NB4 (cell line): ENCODE measurements at places on chromosomes 1 and 21.

- peak; percentile 74 for DNase-seq
Observed at GRCh38 chr1:27102707-27103468, 52.0 kb downstream of the SLC9A1 start.

GRCh38 chr1:20491178-20491577 is 5.2 kb upstream of the CAMK2N1 start:
- no peak for DNase-seq

DNA sequence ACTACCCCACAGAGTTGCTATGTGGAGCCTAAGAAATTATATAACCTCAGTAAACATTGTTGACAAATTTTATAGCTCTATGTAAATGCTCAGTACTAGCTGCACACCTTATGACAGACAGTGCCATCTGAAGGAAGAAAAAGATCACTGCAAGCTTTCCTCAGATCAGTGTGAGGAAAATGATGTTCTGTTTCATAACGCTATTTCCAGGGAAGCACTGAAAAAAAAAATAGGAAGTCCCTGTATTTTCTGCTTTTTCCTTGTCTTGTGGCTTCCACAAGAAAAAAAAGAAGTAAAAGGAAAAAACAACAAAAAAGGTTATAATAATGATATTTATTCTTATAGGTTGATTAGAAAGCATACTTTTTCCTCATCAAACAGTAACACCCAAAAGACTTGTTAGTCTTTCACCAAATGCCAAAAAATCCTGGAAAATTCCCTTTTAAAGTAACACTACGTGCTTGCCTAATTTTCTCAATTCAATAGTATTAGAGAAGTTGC is 23.2 kb downstream of the LYST start:
- peak; percentile 50 for DNase-seq

- no peak for DNase-seq
Observed at GRCh38 chr21:45607021-45607908, 36.3 kb upstream of the PCBP3 start.

DNA sequence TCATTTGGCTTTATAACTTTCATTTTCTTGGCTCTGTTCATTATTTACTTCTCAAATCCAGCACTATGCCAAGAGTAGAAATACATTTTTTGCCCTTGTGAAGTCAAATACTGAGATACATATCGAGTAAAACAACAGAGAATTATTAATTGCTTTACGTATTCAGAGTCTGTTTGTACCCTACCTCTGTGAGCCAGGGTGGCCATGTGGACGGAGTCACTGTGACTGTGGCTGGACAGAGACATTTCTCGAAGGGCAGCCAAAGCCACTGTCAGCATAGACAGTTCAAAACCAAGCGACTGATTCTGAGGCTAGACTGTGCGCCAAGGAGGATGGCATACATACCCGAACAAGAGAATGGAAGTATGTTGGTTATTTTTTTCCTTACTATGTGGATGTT is 391.0 kb upstream of the PROX1 start:
- DNase-seq: no peak

GRCh38 chr1:8415526-8416278 is 97.8 kb downstream of the SLC45A1 start:
- DNase-seq: no peak

DNA sequence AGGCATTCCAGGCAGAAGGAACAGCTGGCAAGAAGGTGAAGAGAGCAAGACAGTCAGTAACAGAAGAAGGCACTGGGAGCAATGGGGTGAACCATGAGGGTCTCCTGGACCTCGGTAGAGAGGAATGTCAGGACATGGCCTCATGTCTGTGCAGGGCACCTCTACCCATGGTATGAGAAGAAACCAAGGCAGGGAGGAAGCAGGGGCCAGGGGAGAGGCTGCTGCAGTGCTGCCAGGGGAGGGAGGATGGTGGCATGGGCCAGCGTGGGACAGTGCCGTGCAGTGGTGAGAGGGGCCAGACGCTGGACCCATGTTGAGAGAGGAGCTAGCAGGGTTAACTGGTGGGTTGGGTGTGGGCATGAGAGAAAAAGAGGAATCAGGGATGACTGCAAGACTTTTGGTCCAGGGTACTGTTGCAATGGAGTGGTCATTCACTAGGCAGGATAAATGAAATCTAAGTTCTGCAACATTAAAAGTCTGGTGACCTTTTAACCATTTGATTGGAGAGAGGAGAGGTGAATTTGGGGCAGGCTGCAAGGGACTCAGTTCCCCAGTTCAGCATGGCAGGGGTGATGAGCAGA is 577.6 kb downstream of the MATN1 start:
- DNase-seq: no peak

- DNase-seq: no peak
Observed at GRCh38 chr1:54290506-54291184, 90.7 kb downstream of the MRPL37 start.

DNA sequence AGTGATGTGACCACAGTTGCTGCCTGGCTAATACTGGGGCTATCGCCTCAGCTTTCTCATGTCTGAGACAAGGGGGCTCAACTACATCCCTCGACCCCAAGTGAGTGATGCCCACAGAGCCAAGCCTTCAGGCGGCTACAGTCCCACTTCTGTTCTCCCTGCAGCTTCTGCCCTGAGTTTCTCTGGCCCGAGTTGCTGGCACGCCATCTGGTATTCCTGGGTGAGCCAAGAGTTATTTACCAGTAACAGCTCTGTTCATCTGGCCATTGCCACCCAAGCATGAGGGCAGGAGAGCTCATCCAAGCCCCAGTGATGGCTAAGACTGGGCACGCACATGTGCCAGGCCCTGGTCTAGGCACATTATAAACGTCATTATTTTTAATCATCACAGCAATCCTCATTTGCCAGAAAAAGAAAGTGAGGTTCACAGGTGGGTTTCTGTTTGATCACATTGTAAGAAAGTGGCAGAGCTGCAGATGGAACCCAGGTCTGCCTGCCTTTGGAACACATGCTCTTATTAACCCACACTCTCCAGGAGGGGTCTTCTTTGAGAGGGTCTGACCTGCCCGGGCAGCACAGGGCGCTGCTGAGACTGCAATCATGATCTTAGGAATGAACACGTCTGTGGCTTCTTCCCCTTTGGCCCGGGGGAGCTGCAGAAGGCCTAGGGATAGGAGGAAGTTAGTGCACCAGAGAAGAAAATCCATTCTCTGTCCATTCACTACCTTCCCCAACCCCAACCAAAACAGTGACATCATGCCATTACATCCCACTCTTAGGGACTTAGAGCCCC is 27.5 kb downstream of the KCND3 start:
- no peak for DNase-seq

DNA sequence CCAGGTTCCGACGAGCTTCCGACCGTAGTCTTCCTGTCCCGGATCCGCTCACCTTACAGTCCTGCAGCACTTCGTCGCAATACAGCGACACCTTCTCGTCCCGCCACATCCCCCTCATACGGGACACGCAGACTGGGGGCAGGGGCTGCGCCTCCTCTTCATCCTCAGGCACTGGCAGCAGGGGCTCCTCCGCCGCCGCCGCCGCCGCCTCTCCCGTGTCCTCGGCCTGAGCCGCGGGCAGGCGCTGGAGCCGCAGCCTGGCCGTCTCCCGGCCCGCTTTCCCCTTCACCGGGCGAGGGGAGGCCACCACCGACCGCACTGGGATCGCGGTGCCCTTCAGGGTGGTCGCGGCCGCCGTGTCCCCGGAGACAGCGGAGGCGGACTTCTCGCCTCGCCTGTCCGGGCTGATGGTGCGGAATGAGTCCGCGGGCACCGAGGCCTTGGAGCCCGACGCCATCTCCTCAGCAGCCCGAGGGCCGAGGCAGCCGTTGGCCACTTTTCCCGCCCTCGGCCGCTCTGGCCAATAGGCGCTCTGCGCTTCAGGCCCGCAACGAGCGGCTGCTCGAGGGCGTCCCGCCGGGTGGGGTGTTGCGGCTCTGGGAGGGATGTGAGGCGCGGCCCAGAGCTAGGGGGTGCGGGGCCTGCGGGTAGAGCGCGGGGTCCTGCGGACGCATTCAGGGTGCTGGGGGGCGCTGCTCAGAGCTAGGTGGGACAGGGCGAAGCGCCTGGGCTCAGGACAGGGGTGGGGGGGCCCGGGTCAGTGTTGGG is at the start of gene SHCBP1L:
TSS of gene SHCBP1L (minus strand) at position 490 of the 768 bp plus-strand sequence. CDS start at position 457, 33 bp downstream.
- DNase-seq: no peak

GRCh38 chr1:12452262-12452661 is 165.7 kb downstream of the DHRS3 start:
- DNase-seq: no peak

- peak; percentile 16 for DNase-seq
Observed at GRCh38 chr1:86154571-86155050, 2.0 kb downstream of the COL24A1 start.

GRCh38 chr1:211331011-211331709 is 4.5 kb downstream of the TRAF5 start:
- DNase-seq: no peak

DNA sequence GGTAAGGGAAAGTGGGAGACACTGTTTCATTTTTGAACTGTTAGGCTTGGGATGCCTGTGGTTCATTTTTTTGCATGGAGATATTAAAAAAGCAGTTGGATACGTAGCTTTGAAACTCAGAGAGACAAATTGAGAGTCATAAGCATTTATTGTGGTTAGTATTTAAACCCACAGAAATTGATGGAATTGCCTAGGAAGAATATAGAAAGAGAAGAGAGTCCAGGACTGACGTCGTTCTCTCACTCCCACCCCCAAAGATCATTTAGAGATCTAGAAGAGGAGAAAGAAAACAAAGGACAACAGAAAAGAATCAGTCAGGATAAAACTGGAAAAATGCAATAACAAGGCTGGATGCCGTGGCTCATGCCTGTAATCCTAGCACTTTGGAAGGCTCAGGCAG is 73.2 kb upstream of the BMP8A start:
- no peak for DNase-seq

DNA sequence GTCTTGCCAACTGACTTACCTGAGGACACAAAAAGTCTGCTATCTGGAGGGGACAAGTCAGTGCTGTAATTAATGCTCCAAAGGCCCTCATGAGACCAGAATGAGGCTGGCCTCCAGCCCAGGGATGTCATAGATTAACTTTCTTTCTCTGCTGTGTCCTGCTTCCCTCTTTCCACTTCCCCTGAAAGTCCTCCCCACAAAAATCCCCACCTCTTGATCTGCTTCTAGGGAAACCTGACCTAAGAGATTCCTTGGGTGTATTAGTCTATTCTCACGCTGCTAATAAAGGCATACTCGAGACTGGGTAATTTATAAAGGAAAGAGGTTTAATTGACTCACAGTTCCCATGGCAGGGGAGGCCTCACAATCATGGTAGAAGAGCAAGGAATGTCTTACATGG is 39.2 kb downstream of the RUNX3 start:
- DNase-seq: no peak

DNA sequence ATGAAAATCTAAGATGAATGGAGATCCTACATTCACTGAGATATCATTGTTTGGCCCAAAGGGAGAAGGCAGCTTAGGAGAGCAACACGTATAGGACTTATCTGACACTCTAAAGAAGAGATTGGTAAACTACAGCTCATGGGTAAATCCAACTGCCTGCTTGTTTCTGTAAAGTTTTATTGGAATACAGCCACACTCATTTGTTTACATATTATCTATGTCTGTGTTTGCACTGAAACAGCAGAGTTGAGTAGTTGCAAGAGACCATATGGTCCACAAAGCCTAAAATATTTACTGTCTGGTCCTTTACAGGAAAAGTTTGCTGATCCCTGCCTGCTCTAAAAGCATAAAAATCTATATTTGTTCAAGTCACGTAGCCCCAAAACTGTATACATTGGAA is 14.3 kb upstream of the LRRC53 start:
- DNase-seq: no peak

DNA sequence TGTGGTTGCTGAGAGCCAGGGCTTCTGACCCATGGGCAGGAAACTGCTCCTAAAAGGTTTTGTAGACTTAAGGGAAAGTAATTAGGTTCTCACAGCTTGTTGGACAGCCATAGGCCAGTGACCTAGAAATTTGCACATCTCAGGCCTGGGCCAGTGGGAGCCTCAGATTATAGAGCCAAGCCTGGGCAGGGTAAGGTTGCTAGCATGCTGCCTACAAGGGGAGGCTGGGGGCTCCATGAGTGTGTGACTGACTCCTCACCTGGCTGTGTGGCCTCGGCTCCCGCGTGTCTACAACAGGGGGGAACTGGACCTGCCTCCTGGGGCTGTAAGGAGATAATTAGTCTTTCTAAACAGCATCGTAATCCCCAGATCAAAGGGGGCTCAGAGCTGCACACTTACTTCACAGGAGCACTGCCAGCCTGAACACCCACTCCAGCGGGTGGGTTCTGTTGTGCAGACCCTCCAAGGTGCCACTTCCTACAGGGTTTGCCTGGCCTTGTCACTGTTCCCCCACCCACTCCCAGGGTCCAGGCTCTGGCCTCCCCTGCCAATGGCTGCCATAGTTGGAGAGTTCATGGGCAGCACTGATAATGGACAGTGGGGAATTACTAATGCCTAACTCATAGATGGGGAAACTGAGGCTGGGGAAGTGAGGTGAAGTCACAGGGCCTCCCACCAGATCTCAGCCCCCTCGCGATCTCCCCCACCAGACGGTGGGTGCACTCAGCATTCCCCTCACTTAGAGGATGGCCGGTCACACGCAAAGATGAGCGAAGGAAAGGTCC is 230.4 kb upstream of the TMEM51 start:
- DNase-seq: no peak

DNA sequence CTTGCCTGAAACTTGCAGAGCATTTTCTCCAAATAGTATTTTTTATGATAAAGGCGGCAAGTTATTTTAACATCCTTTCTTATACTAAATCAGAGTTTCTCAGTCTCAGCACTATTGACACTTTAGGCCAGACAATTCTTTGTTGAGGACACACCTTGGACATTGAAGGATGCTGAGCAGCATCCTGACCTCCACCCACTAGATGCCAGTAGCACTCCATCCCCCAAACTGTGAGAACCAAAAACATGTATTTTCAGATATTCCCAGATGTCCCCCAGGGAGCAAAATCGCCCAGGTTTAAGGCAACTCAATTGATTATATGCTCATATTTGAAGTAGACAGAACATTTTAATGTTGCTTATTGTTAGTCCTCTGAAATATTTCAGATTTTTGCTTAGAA is 299.4 kb downstream of the ZP4 start:
- DNase-seq: no peak

GRCh38 chr1:6727535-6727934 is 25.9 kb upstream of the DNAJC11 start:
- DNase-seq: peak; percentile 77

DNA sequence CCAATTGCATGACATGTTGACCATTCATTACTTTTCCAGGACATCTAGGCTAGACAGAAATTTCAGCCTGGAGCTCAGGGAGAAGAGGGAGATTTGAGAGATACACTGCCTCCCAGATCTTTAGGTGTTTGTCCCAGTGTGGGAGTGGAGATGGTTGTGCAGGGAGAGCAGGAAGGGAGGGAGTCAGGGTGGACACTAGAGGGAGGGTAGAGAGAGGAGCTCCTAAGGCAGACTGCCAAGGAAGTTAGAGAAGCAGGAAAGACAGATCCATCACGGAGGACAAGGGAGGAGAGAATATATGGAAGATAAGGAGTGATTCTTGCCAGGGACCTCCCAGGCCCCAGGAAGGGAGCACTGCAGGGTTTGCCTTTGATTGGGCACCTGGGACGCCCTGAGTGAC is 8.7 kb downstream of the CDCA8 start:
- DNase-seq: no peak

- peak; percentile 51 for DNase-seq
Observed at GRCh38 chr1:169890761-169891538, 2.7 kb downstream of the SCYL3 start.

- no peak for DNase-seq
Observed at GRCh38 chr1:209367061-209367772, 216.3 kb upstream of the CAMK1G start.

GRCh38 chr1:116334015-116334547 is 39.0 kb upstream of the ATP1A1 start:
- DNase-seq: no peak
